PC-9 (cell line): ENCODE measurements at places on chromosomes 6 and 20.
A peak's percentile ranks its signal among the peaks of the same experiment; 100 is the strongest.

GRCh38 chr6:57248311-57248895 lies 26.3 kb upstream of the RAB23 start:
- DNase-seq: no peak

- no peak for DNase-seq
These were observed 538.5 kb downstream of the BMP2 start for GRCh38 chr20:7305976-7306375.

GRCh38 chr6:13253272-13253671 lies 75.1 kb downstream of the TBC1D7 start:
- DNase-seq: no peak

DNA sequence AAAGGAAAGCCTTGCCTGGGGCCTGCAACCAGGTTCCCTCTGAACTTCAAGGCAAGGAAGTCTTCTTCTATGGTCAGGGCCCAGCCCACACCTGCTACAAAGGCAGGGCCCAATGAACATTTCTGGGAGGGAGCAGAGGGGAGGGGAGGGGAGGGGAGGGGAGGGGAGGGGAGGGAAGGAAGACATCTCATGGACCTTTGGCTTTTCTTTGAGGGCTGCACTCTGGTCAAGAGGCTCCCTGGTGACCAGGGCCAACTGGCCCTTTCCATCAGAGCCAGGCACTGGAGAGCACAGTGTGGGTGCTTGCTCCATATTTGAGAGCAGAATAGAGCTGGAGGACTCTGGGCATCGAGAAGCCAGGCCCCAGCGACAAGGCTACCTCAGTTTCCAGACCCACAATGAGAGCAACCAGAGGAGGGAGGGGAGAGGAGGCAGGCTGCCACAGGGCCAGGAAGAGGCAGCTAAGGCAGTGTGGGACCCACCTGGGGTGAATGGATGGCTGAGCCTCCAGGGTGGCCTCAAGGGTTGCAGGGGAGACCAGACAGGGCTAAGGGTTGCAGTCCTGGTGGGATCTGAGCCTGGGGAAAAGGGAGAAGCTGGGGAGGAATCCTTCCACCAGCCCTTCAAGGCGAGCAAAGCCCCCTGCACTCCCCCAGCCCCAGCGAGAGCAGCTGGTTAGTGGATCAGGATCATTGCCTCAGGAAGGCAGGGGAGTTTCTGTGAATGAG lies 84.8 kb downstream of the MRPL14 start:
- DNase-seq: no peak

DNA sequence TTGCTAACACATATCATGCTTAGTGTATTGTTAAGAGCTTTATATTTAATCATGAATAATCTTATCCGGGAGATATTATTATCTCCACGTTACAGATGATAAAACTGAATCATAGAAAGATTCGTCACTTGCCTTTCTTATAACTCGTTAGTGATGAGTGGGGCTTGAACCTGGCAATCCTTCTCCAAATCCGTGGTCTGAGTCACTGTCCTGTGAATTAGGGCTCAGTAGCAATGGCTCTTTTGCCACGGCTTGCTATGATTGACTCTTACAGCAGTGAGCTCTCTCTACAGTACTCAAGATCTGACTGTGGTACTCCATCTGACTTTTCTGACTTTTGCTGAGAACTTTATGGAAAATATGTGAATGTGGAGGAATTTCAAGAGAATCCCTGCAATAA lies 246.9 kb downstream of the PACRG start:
- no peak for DNase-seq

- DNase-seq: peak; percentile 84
These were observed 26.4 kb upstream of the PTGIS start for GRCh38 chr20:49594143-49594930.

GRCh38 chr6:155256122-155256795 lies 7.6 kb upstream of the CLDN20 start:
- no peak for DNase-seq

DNA sequence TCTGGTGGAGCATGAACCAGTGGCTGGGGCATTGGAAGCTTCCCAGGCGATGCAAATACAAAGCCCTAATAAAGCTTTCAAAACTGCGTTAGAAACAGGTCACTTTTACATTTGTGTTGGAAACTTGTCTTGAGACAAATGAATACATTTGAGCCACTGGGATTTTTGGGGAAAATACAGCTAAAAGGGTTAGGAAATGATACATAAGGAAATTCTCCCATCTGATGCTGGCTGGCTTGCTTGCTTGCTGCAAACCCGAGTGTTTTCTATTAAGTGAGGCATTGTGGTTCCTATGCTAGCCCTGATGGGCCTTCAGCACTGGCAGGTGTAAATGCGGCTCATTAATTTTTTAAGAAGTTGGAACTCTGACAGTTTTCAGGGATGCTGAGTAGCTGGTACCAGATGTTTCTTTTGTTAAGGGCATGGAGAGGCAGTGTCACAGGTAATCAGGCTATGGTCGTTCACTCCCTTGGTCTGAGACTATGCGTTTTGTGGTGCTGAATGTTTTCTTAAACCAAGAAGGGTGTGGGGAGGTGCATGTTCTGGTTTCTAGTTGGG lies 35.2 kb downstream of the RREB1 start:
- DNase-seq: no peak

- DNase-seq: no peak
These were observed 36.8 kb upstream of the IRF4 start for GRCh38 chr6:354631-355280.

DNA sequence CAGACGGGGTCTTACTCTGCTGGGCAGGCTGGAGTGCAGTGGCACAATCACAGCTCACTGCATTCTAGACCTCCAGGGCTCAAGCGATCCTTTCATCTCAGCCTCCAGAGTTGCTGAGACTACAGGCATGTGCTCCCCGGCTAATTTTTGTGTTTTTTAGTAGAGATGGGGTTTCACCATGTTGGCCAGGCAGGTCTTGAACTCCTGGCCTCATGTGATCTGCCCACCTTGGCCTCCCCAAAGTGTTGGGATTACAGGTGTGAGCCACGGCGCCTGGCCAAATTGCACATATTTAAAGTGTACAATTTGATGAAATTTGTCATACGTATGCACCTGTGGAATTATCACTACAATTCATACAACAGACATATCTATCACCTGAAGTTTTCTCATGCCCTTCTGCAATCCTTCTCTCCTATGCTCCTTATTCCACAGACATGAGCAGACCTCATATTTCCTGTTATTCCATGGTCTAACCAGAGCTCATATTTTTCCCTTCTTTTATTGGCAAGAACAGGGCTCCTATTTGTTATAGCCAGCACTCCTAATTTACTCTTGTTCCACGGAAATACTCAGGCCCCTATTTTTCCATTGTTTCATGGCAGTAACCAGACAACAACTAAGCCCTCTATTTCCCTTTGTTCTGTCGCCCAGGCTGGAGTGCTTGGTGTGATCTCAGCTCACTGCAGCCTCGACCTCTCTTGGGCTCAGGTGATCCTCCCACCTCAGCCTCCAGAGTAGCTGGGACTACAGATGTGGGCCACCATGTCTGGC lies 2.2 kb upstream of the CSTL1 start:
- DNase-seq: no peak

DNA sequence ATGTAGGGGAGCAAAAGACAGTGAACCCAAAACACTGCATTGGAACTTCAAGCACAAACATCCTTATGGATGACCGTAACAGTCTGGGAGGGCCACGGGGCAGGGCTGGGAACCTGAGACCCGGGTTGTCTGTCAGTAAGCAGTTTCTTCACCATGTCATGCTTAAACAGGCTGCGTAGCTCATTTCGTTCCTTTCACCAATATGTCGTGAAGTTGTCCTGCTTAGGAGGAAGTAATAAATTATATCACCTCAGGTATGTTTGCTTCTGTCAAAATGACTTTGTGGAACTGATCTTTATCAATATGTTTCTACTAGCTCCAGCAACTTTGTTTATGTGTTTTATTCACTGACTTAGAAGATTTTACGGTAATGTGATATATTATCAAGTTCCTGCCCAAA lies 12.4 kb upstream of the MAK start:
- DNase-seq: peak; percentile 75

- peak; percentile 90 for DNase-seq
These were observed 4.4 kb downstream of the AIG1 start for GRCh38 chr6:143064951-143065683.

DNA sequence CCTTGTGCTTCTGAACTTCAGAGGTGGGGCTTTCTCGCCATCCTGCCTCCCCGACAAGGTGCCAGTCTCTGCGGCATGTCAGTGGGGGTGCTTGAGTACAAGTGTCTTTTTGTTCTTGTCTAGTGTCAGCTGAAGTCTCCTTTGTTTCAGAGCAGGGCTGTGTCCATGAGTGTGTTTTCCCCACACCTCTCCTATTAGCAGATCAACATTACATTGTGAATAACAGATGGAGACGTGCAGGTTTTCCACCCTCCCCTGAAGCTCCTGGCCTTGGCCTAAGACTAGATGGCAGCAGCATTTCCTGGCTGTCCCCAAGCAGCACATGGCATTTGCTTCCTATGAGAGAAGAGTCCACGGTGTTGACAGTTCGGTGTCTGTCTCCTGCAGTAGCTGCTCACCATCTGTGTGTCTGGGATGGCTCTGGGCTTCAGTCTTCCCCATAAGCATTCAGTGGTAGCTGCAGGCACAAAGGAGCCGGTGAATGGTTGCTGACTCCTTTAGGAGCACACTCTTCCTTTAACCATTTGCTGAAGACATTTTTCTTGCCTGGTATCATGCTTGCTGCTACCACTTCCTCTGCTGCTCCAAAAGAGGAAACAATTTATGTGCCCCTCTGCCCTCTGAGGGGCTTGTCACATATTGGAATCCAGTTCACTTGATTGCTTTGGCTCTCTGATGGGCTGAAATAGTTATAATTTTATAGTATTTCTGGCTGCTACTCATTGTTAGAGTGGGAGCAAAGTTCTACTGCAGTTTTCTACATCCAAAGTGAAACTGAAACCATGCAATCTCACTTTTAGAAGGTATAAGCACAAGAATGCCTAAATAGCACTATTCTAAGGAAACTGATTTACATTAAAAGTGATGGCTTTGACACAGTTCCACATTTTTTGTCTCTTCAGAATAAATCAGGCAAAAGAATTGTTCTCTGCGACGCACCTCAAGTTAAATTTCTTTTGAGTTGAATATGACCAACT lies 913.0 kb downstream of the C6orf118 start:
- no peak for DNase-seq

DNA sequence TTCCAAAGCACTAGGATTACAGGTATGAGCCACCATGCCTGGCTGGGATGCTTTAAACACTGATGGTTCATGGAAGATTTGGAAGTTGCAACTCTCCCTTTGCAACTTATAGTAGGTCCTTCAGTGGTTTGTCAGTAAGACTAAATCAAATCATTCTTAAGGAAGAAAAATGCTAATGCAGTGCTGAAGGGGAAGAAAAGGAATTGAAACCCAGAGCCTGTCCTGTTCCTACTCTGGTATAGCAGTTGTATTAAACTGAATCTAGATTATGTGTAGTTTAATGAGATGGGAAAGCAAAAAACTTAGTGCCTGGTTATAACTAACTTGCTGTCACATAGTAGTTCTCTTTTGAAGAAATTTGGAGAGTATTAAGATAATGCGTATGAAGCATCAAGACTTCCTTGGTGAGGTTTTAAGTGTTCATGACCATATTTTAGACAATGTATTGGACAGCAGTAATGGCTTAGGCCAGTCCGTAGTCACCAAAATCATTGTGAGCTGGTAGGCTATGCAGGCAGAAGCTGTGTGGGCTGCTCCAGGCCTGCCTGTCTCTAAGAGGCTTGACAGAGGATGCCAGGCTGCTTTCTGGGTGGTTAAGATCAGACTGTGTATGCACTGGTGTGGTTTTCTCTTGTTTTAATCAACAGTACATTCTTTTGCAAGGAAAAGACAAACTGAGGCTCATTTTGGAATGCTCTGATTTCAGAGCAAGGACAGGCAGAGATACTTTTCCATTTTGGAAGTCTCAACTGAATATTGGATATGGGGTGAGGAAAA lies 14.0 kb downstream of the PAQR8 start:
- no peak for DNase-seq

DNA sequence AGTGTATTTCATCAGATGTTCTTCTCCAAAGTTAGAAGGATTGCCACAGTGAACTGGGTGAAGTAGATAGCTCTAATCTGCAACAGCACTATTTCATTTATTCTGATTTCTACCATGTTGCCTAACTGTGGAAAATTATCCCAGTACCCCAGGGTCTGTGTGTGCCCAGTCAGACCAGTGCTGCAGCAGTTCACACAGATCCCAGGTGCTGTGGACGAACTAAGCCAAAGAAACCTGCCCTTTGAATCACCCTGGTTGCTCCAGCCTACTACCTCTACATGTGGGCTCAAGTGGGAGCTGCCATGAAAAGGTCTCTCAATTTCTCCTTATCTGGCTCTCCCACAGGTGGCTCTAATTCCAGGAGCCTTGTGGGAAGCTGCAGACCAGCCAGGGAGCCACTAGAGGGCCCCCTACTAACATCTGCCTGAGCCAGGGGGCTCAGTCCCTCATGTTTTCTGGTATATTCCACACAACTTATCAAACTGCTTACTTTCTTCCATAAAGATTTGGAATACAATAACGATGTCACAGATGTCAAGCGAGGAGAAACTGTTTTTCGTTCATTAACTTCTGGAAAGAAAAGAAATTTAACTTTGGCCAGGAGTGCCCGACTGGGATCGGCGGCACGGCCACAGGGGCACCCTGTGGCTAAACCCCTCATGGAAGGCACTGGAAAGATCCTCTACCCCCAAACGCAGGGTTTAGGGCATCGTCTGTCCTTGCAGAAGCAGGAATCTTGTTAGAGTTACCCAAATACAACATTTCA lies 31.6 kb upstream of the LY86 start:
- DNase-seq: no peak

DNA sequence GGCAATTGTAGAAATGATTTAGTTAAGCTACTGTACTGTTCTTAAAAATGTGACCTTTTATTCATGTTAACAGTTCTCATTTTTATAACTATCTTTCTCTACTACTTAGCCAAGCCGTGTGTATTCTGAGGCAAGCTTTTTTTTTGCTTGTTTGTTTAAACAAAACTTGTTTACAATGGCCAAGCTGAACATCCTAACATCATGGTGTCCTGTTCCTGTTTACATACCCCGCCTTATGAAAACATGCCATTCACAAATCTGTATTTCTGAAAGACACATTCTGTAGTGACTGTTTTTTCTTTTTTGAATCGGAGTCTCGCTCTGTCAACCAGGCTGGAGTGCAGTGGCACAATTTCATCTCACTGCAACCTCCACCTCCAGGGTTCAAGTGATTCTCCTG lies 140.9 kb downstream of the NCOA3 start:
- no peak for DNase-seq

GRCh38 chr6:154266560-154267099 lies 90.0 kb downstream of the IPCEF1 start:
- DNase-seq: no peak

DNA sequence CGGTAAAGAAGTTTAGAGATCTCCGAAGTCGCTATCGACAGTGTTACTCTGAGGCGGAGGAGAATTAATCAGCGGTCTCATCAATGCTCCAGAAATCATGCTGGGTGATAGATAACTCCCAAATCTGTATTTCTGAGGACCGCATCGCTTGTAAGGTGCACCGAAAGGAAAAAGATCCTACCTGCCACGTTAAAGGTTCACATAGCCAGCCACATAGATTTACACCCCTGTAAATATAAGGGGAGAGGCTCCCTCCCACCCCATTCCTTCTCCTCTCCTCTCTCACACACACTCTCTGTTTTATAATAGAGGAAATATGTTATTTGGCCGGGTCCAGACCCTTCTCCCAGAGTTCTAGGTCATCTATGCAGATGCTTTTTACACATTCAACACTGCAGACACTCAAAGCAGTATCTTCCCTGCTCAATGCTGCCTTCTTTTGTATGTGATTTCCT lies 620 bp upstream of the DEK start:
- DNase-seq: no peak

- no peak for DNase-seq
These were observed 125.3 kb upstream of the PLCB4 start for GRCh38 chr20:8943631-8944030.

- DNase-seq: no peak
These were observed 79.5 kb downstream of the ZMYND8 start for GRCh38 chr20:47276851-47277534.
